ENCODE measurements at places on chromosomes 1 and 21. TPM values are rescaled to one million over a fixed set of nuclear protein-coding genes. Genes with fewer than 3 reads are reported as not detected.

IQGAP3 gene
- polyA plus RNA-seq, result 11.0 TPM

- DNase-seq, result no peak
These were observed 50.1 kb downstream of the COL18A1 start for GRCh38 chr21:45454926-45455673.

GRCh38 chr1:63929106-63929478, 155.3 kb downstream of the ROR1 start:
- DNase-seq, result no peak

TRIM58 gene
- 1.6 TPM for polyA plus RNA-seq

ZNF683 gene
- 0.14 TPM for polyA plus RNA-seq

- DNase-seq, result no peak
These were observed 25.0 kb downstream of the GORAB start for GRCh38 chr1:170556917-170557316.

DNA sequence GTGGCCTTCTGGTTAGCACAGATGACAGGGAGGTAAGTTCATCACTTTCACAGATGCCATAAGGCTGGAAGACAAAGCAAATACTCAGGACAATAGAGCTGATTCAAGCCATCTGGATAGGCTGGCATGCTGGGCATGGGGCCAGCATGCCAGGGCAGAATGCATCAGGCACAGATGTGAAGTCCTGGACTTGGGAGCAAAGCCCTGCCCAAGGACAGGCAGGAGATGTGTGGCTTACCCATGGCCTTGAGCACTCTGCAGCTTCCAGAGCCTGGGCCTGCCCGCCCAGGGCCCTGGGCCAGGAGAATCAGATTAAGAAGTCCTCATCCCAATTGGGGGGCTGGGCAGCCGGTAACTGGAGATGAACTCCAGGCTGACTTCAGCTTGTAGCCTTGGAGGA, 135.7 kb upstream of the ZC3H12A start:
- no peak for DNase-seq

- DNase-seq, result no peak
These were observed 28.1 kb downstream of the RXRG start for GRCh38 chr1:165416876-165417275.

RBBP5 gene
- polyA plus RNA-seq, result 18.7 TPM

All from left renal cortex interstitium (tissue), 4 donors.